Astrocyte (in vitro differentiated cells and primary cell): ENCODE measurements at places on chromosomes 3 and 15. TPM values are rescaled to one million over a fixed set of nuclear protein-coding genes. Genes with fewer than 3 reads are reported as not detected.

The KLHL40 gene
- not detected in 2 replicates for total RNA-seq

The ZCWPW2 gene
- 0.57 and 1.0 TPM in 2 replicates for total RNA-seq

The PLCH1 gene
- 0.65 and 1.2 TPM in 2 replicates for total RNA-seq

The PPP2R3A gene
- total RNA-seq, result 18.7 and 19.5 TPM in 2 replicates

The NOX5 gene
- total RNA-seq, result 0.09 and 0.14 TPM in 2 replicates

The ITGB5 gene
- 139 and 201 TPM in 2 replicates for total RNA-seq

The PLA2G4B gene
- total RNA-seq, result 1.5 and 1.8 TPM in 2 replicates

The ARHGEF26 gene
- 1.7 TPM in 2 replicates for total RNA-seq

The MKRN2OS gene
- 0.25 TPM in 1 of 2 replicates, not detected in the other for total RNA-seq

The PRR23A gene
- total RNA-seq, result not detected in 2 replicates

The NMB gene
- total RNA-seq, result 6.1 and 6.4 TPM in 2 replicates

The PIERCE2 gene
- total RNA-seq, result 1.6 and 2.6 TPM in 2 replicates

The ABCF3 gene
- total RNA-seq, result 61.1 and 70.9 TPM in 2 replicates

The CIDEC gene
- not detected in 2 replicates for total RNA-seq
